ENCODE measurements at places on chromosomes 16 and 17.

GRCh38 chr16:84502075-84502474 lies 2.4 kb downstream of the MEAK7 start:
- no peak for DNase-seq

GRCh38 chr17:1267471-1267943 lies 2.7 kb upstream of the BHLHA9 start:
- no peak for DNase-seq

- no peak for DNase-seq
Observed at GRCh38 chr17:50240851-50241250, 33.4 kb upstream of the TMEM92 start.

DNA sequence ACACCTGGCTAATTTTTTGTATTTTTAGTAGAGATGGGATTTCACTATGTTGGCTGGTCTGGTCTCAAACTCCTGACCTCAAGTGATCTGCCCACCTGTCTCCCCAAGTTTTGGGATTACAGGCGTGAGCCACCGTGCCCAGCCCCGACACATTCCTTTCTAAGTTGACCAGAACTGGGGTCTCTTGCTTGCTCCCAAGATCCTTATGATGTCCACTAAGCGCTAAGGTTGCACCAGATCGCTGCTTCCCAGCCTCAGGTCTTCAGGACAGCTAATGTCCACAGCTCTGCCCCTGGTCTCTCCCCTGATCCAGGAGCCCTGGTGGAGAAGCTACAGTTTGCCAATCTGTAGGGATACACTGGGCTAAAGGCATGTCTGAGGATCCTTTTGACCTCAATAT lies 29.5 kb downstream of the NSMCE1 start:
- no peak for DNase-seq

- no peak for DNase-seq
Observed at GRCh38 chr16:69942099-69942491, 9.0 kb upstream of the CLEC18A start.

DNA sequence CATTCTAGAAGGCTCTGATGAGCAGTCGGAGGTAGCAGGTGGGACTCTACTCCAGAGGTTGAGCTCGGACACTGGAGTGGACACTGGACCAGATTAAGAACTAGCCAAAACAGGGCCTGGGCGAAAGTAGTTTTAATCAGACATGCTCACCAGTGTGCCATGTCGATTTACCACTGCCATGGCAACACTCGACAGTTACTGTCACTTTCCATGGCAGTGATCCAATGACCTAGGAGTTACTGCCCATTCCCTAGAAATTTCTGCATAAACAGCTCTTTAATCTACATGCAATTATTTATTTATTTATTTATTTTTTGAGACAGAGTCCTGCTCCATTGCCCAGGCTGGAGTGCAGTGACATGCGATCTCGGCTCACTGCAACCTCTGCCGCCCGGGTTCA lies 7.2 kb upstream of the METTL9 start:
- no peak for DNase-seq

DNA sequence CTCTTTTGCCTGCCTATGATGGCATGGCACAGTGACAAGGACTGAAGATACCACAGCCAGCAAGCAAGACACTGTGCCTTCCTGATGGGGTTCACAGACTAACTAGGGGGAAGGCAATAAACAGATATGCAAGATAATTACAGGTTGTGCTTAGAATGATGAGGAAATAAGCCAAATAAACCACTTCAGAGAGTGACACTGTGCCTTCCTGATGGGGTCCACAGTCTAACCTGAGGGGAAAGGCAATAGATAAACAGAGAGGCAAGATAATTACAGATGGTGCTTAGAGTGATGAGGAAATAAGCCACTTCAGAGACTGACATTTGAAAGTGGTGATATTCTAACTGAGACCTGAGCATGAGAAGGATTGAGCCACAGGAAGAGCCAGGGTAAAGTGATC lies 84.2 kb downstream of the HS3ST2 start:
- DNase-seq: no peak

GRCh38 chr17:6509031-6509771 lies 47.2 kb downstream of the PITPNM3 start:
- DNase-seq: no peak

DNA sequence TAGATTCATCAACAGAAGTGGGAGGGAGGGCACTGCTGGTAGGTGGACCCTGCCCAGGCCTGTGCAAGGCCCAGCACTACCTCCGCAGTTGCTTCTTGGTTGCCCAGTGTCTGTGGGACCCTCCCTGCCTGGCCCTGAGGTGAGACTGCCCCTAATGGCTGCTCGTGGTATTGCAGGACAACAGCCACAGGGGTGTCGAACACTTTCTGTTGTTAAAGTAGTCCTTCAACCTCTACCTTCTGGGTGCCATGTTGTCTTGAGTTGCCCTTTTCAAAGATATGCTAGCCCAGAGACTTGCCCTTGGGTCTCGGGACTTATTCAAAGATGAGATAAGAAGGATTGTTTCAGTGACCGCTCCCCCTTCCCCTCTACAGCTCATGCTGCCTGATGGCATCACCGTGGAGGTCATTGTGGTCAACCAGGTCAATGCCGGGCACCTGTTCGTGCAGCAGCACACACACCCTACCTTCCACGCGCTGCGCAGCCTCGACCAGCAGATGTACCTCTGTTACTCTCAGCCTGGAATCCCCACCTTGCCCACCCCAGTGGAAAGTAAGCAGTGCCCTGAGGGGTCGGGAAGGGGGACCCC lies 29.1 kb downstream of the AKAP1 start:
- DNase-seq: no peak

DNA sequence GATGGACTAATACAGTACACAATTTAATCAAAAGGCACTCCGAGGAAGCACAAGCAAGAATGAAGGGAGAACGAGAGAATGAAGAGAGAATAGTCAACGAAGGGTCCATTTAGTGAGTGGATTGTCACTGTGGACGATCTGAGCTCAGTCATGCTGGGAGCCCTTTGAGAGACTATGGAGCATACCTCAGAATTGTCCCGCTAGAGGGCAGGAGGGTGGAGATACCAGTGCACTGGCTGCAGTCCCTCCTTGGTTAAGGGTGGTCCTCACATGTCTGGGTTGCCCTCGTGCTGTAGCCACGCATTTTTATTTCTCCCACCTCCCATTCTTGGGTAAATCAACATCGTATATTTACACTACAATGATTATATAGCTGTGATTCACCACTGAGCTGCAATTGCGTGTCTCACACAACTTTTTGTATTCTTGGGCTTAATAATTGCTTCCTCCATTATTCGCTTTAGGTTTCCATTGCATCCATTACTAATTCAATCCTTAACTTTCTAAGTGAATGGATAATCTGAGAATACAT lies 33.2 kb upstream of the FAM20A start:
- no peak for DNase-seq

DNA sequence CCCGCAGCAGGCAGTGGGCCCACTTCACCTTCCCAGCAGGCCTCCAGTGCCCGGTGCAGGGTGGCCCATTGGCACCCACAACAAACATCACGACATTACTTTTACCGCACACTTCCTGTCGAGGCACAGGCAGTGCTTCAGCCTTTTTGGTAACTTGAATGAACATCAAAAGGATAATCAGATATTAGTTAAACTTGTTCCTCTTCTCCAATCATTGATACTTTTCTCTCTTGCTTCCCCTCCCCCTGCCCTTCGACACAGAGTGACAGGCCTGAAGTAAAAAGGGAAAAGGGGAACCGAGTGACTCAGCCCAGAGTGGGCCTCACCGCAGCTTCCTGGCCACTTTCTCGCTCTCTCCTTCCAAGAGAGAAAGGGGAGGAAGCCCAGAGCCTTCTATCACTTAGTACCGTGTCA lies 507.0 kb downstream of the MAF start:
- no peak for DNase-seq

- DNase-seq: no peak
Observed at GRCh38 chr16:75495076-75495674, at the start of gene CHST6. TSS of gene CHST6 (minus strand) at chr16:75495441. CDS start at chr16:75479828, 15,613 bp downstream.

GRCh38 chr17:14843086-14843795 lies 421.9 kb downstream of the PMP22 start:
- DNase-seq: no peak

DNA sequence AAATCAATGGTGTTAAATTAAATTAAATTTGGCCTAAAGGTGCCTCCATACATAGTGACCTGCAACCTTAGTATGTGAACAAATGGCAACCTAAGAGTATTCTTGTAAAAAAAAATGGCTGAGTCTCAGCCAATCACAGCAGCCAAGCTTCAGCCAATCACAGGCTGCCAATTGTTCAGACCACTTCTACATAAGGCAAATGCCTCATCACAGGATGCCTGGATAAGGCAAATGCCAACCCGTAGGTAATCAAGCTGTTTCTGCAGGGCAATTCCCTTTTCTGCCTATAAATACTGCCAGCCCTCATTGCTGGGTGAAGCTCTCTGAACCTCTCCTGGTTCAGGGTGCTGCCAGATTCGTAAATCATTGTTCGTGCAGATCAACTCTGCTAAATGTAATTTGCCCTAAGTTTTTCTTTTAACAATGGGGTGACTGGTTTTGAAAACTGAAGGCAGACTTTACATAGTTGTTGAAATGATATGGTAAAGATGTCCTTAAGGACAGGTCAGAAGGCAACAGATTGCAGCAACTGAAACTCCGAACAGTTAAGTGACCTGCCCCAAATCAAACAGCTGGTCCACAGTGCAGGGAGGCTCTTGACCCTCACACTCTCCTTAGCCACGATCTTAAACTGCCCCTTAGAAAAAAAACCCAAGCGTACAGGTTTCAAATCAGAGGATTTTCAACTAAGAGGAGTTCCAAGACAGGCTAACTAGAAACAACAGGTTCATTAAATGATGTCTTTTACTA lies 50.3 kb downstream of the N4BP1 start:
- DNase-seq: no peak

DNA sequence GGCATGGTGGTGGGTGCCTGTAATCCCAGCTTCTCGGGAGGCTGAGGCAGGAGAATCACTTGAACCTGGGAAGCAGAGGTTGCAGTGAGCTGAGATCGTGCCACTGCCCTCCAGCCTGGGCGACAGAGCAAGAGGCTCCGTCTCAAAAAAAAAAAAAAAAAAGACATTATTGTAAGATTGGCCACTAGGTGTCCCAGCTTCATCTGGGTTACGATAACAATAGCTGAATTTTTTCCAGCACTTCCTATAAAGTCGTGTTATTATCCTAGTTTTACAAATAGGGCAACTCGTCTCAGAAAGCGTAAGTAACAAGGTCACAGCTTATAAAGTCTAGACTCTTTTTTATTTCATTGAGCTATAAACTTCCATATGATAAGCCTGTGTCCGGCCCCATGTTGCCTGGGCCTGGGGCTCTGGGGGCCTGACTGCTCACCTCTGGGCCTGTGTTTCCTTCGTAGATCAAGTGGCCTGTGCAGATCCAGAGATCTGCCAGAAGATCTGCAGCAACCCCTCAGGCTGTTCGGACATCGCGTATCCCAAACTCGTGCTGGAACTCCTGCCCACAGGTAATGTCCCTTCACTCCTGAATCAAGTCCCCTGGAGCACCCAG lies 60.5 kb downstream of the SLC5A11 start:
- DNase-seq: no peak

DNA sequence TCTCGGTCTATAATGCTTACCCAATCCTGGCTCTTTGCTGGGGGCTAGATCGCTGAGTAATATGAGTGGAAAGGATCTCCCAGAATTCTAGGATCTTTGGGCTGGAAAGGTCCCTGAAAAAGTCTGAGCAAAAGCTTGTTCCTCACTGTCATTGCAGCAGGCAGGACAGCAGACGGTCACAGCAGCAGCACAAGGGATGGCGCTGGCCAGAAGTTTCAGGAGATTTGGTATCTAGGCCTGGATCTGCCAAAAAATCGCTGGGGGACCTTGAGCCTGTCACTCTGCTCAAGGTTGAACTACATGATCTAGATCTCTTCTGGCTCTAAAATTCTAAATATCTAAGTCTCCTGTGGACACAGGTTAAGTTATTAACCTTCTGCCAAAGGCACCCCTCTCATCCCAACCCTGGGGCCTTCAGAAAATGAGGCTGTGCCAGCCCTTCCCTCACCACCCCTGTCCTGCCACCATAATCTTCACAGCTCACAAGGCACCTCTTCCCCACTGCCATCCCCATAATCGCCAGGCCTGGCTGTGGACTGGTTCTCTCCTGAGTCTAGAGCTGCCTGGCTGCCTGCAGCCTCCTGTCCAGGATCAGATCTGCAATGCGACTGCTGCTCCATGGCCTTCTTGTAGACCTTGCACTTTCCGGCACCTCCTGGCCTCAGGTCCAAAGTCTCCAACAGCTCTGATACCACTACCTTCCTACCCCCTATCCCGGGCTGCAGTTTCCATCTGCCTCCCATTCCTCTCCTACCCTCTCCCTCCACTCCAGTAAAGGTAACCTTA lies 10.2 kb downstream of the MYO18A start:
- DNase-seq: no peak

- DNase-seq: no peak
Observed at GRCh38 chr17:34182036-34182803, 72.9 kb upstream of the CCL2 start.

- no peak for DNase-seq
Observed at GRCh38 chr16:637081-638018, 1.2 kb upstream of the METTL26 start.

GRCh38 chr16:25910971-25911370 lies 219.2 kb downstream of the HS3ST4 start:
- no peak for DNase-seq

DNA sequence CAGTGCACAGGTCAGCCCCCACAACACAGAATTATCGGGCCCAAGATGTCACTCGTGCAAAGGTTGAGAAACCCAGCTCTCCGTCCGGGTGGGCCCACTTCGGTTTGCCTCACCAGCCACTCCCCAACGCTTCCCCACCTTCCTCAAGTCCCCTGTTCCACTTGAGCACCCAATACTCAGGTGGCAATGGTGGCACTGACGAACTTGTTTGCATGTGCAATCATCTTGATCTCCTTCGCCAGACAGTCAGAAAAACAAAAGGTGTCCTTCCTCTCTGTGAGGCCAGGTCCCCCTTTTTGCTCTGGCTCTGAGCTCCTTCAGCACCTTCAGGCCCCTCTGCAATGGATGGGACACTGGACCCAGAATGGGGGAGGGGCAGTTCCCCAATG lies 3.7 kb downstream of the GGA2 start:
- no peak for DNase-seq

DNA sequence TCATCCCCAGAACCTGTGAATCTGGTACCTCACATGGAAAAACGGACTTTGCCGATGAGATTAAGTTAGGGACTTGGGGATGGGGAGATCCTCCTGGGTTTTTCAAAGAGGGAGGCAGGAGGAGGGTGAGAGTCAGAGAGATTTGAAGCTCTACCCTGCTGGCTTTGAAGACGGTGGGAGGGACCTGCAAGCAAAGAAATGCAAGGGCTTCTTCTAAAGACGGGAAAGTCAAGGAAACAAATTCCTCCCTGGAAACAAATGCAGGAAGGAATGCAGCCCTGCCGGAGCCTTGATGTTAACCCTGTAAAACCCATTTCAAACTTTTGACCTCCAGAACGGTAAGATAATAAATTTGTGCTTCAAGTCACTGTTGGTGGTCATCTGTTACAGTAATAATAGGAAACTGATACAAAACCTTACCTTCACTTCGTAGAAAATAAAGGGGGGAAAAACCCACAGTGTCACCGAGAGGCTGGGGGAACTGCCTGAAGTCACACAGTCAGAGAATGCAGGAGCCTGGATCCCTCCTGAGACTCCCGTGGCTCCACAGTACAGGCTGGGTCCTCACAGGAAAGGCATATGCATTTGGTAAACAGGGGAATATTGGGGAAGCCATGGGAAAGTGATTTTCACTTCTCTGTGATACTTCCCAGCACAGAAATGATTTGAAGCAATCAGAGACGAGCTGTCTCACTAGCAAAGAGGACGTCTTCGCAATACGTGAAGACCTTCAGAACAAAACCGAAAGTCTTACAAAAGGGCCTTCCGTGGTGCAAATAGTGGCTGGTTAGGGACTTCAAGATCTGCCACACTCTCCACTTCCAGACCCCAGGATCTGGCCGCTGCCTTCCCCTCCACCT lies 58.9 kb upstream of the CLEC3A start:
- no peak for DNase-seq
